ENCODE measurements at places on chromosomes 7 and 10. TPM values are rescaled to one million over a fixed set of nuclear protein-coding genes. Genes with fewer than 3 reads are reported as not detected.

- H3K4me1 ChIP-seq, result no peaks in the 10 kb centered on the region
- no peaks in the 10 kb centered on the region for H3K36me3 ChIP-seq
- H3K4me3 ChIP-seq, result no peak overlapping the region
- H3K27me3 ChIP-seq, result no peaks in the 10 kb centered on the region
These were observed 122.0 kb upstream of the ANK3 start for GRCh38 chr10:60511477-60512229.

- DNase-seq, result no peak
- no peaks in the 10 kb centered on the region for H3K27me3 ChIP-seq
- peaks cover 7% of the 10 kb centered on the region for H3K4me1 ChIP-seq
- no peaks in the 10 kb centered on the region for H3K36me3 ChIP-seq
- no peak overlapping the region for H3K27ac ChIP-seq
- no peak overlapping the region for H3K4me3 ChIP-seq
These were observed 55.9 kb upstream of the TARP start for GRCh38 chr7:38329340-38329739.

- no peaks in the 10 kb centered on the region for H3K27me3 ChIP-seq
- H3K4me3 ChIP-seq, result no peak overlapping the region
- DNase-seq, result no peak
These were observed 44.5 kb downstream of the HBP1 start for GRCh38 chr7:107213193-107213788.

DNA sequence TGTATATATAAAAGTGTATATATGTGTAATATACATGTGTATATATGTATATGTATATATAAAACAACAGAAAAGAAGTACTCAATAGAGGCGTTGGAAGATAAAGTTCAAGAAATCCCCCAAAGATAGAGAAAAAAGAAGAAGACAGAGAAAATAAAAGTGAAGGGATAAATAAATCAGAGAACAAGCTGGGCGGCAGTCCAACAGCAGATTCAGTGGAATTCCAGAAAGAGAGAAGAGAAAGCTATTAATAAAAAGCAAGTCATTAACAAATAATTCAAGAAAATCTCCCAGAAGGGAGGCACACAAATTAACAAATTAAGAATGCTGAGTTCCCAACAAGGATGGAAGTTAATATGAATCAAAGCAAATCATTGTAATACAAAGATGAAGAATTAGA, 59.3 kb upstream of the RNF148 start:
- no peaks in the 10 kb centered on the region for H3K36me3 ChIP-seq
- no peaks in the 10 kb centered on the region for H3K4me1 ChIP-seq
- no peak overlapping the region for H3K4me3 ChIP-seq

DNA sequence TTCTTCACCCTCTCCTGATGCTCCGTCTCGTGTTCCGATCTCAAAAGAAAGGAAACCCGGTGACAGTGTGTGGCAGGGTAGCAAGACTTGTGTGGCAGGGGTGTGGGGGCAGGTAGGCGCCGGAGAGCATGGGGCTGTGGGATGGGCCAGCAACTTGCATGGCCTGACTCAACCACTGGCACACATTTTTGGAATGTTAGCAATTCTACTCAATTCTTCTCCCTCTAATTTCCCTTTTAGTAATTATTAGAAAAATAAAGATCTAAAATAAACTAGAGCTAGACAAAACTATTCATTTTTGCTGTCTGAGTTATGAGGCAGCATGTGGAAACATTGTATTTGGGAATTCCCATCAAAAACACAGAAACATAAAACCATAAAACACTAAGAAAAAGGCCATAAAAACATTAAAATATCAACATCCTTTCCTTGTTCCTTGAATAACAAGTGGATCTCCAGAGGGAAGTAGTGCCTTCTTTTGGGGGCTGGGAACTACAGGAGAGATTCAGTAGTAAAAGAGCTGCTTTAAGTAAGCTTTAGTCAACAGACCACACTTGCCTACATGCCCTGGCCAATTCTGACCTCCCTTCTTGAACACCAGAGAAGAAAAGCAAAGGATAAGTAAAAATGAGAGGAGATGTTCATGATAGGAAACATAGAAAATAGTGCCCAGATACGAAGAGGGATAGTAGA, 21.8 kb downstream of the SEMA3C start:
- no peaks in the 10 kb centered on the region for H3K27me3 ChIP-seq
- no peaks in the 10 kb centered on the region for H3K36me3 ChIP-seq
- peak overlapping the region; percentile 13 for H3K27ac ChIP-seq
- DNase-seq, result no peak

GRCh38 chr10:97083228-97083829, 102.4 kb downstream of the SLIT1 start:
- H3K27me3 ChIP-seq, result peaks cover 30% of the 10 kb centered on the region
- H3K36me3 ChIP-seq, result no peaks in the 10 kb centered on the region
- no peak for DNase-seq
- H3K4me1 ChIP-seq, result no peaks in the 10 kb centered on the region

DNA sequence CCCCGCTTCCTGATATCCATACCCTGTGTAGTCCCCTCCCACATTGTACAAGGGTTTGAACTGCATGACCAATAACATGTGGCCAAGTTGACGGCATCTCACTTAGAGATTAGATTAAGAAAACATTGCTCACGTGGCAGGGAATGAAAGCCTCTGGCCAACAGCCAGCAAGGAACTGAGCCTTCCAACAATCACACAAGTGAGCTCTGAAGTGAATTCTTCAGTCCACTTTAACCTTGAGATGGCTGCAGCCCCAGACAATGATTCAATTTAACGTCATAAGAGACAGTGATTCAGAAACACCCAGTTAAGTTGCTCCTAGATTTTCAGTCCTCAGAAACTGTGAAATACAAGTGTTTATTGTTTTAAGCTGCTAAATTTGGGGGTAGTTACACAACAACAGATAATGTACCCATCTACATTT, 165.9 kb upstream of the PLXNA4 start:
- no peak for DNase-seq
- no peak overlapping the region for H3K27ac ChIP-seq
- no peak overlapping the region for H3K4me3 ChIP-seq
- H3K4me1 ChIP-seq, result no peaks in the 10 kb centered on the region
- no peaks in the 10 kb centered on the region for H3K27me3 ChIP-seq
- H3K36me3 ChIP-seq, result no peaks in the 10 kb centered on the region

GRCh38 chr10:129970465-129971364, 6.6 kb upstream of the EBF3 start:
- H3K4me1 ChIP-seq, result peaks cover 30% of the 10 kb centered on the region
- peak overlapping the region; percentile 23 for H3K4me3 ChIP-seq
- no peak overlapping the region for H3K27ac ChIP-seq
- DNase-seq, result no peak
- no peaks in the 10 kb centered on the region for H3K36me3 ChIP-seq

- H3K36me3 ChIP-seq, result no peaks in the 10 kb centered on the region
- peaks cover 30% of the 10 kb centered on the region for H3K4me1 ChIP-seq
- H3K4me3 ChIP-seq, result no peak overlapping the region
- DNase-seq, result no peak
- H3K27me3 ChIP-seq, result no peaks in the 10 kb centered on the region
These were observed 21.0 kb downstream of the GRB10 start for GRCh38 chr7:50761713-50762112.

DNA sequence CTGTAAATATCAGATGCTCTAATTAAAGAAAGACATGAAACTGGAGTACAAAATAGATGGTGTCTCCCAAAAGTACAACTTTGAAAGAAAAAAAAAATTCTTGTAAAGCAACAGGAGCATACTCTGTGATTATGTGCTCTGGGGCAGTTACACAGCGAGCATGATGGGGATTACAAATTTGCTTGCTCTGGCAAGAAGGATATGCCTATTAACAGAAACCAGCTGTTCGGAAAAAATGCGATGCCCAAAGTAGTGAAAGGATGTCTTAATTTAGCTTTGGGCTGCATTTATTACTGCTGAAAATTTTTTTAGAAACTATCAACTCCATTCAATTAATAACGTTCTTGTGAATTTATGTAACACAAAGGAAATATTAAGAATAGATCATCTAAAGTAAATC, 256.9 kb upstream of the TPK1 start:
- no peaks in the 10 kb centered on the region for H3K4me1 ChIP-seq

- no peak for DNase-seq
- H3K27ac ChIP-seq, result no peak overlapping the region
- H3K4me3 ChIP-seq, result no peak overlapping the region
- H3K4me1 ChIP-seq, result no peaks in the 10 kb centered on the region
These were observed 495.5 kb upstream of the ZWINT start for GRCh38 chr10:56856569-56856968.

DNA sequence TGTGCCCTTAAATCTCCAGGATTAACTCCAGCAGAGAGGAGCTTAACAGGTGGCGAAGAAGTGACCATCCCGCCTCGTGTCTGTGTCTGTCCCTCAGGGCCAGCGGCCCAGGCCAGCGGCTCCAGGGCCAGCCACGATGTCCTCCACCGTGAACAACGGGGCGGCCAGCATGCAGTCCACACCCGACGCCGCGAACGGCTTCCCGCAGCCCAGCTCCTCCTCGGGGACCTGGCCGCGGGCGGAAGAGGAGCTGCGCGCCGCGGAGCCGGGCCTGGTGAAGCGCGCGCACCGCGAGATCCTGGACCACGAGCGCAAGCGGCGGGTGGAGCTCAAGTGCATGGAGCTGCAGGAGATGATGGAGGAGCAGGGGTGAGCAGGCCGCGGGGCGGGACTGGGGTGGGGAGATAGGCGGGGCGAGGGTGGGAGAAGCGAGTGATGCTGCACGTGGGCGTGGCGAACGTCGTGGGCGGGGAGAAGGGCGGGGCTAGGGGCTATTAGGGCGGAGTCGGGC, 33.3 kb downstream of the SRRM3 start:
- H3K4me1 ChIP-seq, result no peaks in the 10 kb centered on the region
- peaks cover 18% of the 10 kb centered on the region for H3K27me3 ChIP-seq
- H3K27ac ChIP-seq, result no peak overlapping the region

- no peaks in the 10 kb centered on the region for H3K27me3 ChIP-seq
- H3K36me3 ChIP-seq, result no peaks in the 10 kb centered on the region
- H3K4me3 ChIP-seq, result no peak overlapping the region
These were observed 19.2 kb upstream of the IKZF1 start for GRCh38 chr7:50285269-50285668.

Gene ITGA8
- 17.3 TPM for total RNA-seq

Gene INHBA
- total RNA-seq, result 10.8 TPM

Gene ADCY1
- 2.9 TPM for total RNA-seq

Gene ADCYAP1R1
- 0.10 TPM for total RNA-seq

Gene HMX2
- total RNA-seq, result not detected

Gene CLDN3
- total RNA-seq, result 53.7 TPM

Gene PILRA
- 2.2 TPM for total RNA-seq
